T-helper 17 cell (primary cell): ENCODE measurements at places on chromosomes 16 and 17. TPM values are rescaled to one million over a fixed set of nuclear protein-coding genes. Genes with fewer than 3 reads are reported as not detected.

The TTYH2 gene
- 19.8 TPM for total RNA-seq

The PRRT2 gene
- 2.0 TPM for total RNA-seq

The HOXB1 gene
- not detected for total RNA-seq

The CACNA1H gene
- total RNA-seq = 9.5 TPM

The PRDM7 gene
- not detected for total RNA-seq

The RAB26 gene
- 0.57 TPM for total RNA-seq

The TBC1D16 gene
- total RNA-seq = 2.6 TPM

The NEUROD2 gene
- not detected for total RNA-seq

The TNP2 gene
- total RNA-seq = not detected

The TBC1D28 gene
- total RNA-seq = not detected

The MTSS2 gene
- total RNA-seq = 6.9 TPM

The CEP112 gene
- 4.3 TPM for total RNA-seq
